ENCODE measurements at places on chromosomes 13 and 19. TPM values are rescaled to one million over a fixed set of nuclear protein-coding genes. Genes with fewer than 3 reads are reported as not detected.

- no peak for DNase-seq
Observed at GRCh38 chr13:31873145-31873544, 133.8 kb downstream of the RXFP2 start.

DNA sequence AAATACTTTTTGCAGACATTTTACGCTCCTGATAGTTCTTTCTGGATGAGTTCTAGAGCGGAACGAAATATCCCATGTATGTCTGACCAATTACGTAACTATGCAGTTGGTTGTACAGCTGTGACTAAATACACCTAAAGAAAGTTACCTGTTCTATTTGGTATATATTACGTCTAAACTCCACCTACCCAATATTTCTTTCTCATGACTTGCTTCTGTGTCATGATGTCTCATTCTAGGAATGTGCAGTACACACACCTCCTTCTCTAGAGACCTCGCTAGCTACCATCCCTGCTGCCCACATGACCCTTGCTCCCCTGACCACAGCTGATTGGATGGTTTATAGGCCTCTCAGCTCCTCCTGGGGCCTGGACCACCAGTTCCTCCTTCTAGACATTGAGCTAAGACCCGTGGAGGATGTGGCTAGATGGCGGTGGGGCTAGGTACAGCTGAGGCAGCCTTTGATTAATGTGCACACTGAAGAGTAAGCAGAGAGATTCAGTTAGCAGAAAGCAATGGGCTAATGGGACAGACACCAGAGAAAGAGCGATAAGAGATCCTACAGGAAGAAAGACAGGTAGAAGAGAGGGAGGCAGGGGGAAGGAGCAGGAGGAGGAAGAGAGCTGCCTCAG lies 422.1 kb downstream of the COG6 start:
- no peak for DNase-seq

- DNase-seq = no peak
Observed at GRCh38 chr19:51698296-51698695, 5.2 kb downstream of the SPACA6 start.

DNA sequence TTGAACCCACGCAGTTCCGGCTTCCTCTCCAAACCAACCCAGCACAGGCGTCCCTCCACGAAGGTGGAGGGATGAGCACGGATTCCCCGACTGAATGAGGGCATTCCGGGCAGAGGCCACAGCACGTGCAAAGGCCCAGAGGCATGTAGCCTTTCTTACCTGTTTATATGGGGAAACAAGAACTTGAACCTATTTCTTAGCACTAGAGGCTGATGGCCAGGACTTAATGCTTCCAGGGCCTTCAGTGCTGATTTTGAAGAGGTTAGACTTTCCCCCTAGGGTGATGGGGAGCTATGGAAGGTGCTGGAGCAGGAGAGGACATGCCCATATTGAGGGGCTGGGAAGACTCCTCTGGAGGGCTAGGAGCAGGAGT lies 2.0 kb downstream of the MAST3 start:
- peak; percentile 28 for DNase-seq

DNA sequence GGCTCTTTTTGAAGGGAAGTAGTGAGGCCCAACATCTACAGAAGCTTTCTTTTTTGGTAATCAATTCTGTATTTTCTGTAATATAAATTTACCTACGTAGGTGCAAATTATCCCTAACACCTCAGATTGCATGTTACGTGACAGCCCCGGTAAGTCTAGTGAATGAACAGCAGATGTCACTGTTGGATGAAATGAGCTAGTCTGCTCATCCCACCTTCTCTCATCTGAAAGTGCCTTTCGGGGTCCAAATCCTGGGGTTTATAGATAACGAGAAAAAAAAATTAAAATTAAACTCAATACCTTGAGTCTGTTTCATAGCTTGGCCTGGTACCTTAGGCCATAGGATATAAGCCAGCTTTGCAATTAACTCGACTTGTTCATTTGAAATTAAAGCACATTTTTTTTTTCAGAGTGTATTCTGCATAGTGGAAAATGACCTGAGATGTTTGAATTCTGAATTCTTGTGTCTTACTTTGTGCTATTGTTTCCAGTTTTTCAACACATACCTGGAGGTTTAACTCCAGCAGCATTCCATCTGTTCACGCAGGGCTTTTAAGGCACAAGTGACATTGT lies 548.2 kb downstream of the GPC5 start:
- DNase-seq = no peak

DNA sequence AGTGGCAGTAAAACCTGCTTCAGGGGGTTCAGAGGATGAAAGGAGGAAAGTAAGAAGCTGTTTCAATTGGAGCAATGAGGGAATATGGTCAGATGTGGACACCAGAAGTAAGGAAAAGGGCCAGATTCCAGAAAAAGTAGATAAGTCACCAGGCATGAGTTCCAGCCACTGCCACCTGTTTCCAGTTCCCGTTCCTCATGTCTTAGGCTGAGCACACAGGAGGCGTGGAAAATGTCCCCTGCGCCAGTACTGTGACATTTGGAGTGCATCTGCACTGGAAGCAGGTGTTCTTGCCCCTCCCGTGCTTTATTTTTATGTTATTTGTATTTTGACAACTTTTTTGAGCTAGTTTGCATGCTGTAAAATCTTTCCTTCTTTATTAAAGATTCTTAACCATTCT lies 25.3 kb downstream of the LMO7 start:
- DNase-seq = no peak

- DNase-seq = no peak
Observed at GRCh38 chr13:90648497-90648896, 699.0 kb upstream of the MIR17HG start.

- DNase-seq = no peak
Observed at GRCh38 chr19:41018736-41019290, 27.7 kb downstream of the CYP2B6 start.

Gene CACNA1A
- total RNA-seq = 0.25 TPM

- DNase-seq = no peak
Observed at GRCh38 chr19:31262725-31263191, 86.5 kb downstream of the TSHZ3 start.

DNA sequence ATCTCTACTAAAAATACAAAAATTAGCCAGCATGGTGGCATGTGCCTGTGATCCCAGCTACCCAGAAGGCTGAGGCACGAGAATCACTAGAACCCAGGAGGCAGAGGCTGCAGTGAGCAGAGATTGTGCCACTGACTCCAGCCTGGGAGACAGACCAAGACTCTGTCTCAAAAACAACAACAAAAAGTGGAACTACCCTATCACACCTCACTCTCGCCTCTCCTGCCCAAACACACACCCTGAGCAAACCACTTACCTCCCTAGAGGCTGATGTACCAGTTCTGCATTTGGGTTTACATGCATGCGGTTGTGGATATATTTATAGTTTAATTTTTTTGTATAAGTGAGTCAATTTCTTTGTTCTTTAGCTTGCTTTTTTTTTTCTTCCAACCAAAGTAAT lies 7.7 kb upstream of the PTOV1 start:
- no peak for DNase-seq

Gene FGF14
- not detected for total RNA-seq

Data from activated CD4-positive, alpha-beta T cell treated with anti-CD3 and anti-CD28 coated beads for 36 hours (primary cell).